ENCODE measurements at places on chromosomes 3 and 15.
A peak's percentile ranks its signal among the peaks of the same experiment; 100 is the strongest.

DNA sequence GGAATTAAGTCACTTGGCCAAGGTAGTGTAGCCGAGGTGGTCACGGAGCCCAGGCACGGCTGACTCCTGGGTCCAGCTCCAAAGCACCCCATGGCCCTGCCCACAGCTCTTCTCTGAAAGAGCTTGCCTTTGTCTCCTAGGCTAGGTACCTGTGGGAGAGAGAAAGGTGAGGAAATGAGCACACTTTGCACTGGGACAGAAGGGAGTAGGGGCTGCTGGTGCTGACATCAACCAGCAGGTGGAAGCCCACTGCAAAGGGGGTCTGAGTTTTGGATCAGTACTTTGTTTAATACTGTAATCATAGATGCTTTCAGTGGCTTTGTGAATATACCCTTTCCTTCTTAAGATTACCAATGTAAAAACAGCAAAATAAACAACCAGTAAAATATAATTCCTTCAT is 128.3 kb upstream of the EIF1B start:
- no peak for DNase-seq

GRCh38 chr3:105798381-105798934 is 70.4 kb downstream of the CBLB start:
- DNase-seq, result no peak

DNA sequence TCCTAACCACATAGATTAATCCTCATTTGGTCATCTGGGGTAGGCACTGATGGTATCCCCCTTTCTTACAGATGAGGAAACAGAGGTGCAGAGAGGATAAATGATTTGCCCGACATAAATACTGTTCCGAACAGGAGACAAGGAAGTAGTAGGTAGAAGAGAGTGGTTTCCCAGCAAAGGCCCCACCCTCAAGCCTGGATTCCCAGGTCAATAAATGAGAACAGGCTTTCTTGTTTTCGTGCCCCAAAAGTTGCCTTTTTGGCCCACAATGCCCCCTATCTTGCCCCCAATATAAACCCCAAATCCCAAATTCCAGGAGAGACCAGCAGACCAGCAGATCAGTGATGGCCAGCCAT is 125.5 kb upstream of the PRR20G start:
- no peak for DNase-seq

GRCh38 chr3:23440416-23441294 is 237.5 kb downstream of the UBE2E2 start:
- DNase-seq, result no peak

DNA sequence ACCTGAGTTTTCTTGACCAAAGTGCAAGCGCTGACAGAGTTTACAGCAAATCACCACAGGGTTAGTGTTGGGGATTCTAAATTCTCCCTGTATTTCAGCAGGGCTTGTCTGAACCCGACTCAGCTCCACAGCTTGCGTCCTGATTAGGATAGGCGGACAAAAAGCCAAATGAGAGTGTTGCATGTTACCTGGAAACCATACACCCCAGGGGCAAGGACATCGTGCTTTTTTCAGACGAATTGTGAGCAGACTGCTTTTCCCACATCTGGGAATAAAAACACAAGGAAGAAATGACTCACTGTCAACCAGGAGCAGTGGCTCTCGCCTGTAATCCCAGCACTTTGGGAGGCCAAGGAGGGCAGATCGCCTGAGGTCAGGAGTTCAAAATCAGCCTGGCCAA is 3.0 kb downstream of the DZIP1L start:
- DNase-seq, result no peak

- DNase-seq, result no peak
Measured at GRCh38 chr15:38698254-38698653, 133.6 kb upstream of the RASGRP1 start.

- DNase-seq, result no peak
Measured at GRCh38 chr3:43144761-43145490, 39.0 kb upstream of the POMGNT2 start.

DNA sequence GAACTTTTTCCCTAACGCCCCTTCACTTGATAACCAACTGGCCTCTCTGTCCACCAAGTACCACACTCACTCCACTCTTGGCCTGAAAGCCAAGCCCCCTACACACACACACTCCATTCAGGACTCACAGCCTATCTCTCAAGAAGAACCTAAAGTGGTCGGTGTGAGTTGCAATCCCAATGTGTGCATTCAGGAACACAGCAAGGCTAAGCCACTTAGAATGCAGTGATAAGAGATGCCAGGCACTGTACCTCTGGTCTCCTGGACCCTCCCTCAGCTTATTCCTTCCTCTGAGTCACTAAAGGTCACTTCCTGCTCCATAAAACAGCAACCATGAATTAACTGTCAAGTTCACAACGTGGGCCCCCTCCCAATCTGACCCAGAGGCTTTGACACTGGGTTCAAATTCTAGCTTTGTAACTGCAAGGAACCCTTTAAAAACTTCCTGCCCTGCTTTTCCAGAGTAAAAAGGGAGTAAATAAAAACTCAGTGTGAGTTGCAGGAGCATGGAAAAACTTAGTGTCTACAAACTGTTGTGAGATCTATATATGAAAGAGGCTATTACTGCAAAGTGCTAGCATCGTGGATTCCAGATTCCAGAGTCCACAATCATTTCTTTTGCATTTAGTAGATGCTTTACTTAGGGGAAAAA is 17.6 kb upstream of the KCNMB3 start:
- DNase-seq, result no peak

DNA sequence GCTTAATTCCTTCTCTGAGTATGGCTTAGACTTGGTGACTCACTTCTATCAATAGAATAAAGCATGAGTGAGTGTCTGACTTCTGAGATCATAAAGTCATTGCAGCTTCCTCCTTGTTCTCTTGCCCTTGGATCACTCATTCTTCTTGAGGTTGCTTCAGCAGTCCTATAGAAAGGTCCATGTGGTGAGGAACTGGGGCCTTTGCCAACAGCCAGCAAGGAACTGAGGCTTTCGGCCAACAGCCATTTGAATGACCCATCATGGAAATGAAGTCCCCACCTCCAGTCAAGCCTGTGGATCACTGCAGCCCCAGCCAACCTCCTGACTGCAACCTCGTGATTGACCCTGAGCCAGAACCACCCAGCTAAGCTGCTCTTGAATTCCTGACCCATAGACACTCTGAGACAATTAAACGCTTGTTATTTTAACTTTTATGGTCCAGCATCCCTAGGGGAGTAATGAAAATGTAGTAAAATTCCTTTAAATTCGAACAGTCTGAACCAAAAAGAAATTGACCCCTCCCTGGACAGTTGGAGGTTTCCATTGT is 84.5 kb downstream of the WDR76 start:
- DNase-seq, result no peak

- no peak for DNase-seq
Measured at GRCh38 chr3:184110316-184110725, 13.5 kb downstream of the HTR3E start.

DNA sequence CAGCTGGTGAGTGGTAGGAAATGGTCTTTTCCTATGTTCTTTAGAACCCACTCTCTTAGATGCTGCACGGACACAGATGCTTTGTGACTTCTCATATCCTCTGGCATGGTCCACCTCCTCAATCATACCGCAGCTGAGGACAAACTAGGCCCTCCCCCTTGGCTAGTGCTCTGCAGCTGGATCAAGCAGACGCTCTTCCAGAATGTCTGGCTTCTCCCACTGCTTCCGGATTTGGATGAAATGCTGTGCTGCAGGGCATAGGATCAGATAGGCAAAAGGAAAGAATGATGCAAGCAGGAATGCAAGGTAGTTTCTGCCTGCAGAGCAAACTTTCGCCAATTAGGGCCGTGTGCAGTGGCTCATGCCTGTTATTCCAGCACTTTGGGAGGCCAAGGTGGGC is 75.7 kb upstream of the SLC4A7 start:
- DNase-seq, result no peak

- DNase-seq, result peak; percentile 61
Measured at GRCh38 chr15:67091071-67091979, 25.9 kb downstream of the SMAD3 start.

- no peak for DNase-seq
Measured at GRCh38 chr3:14649466-14649865, 2.1 kb upstream of the CCDC174 start.

DNA sequence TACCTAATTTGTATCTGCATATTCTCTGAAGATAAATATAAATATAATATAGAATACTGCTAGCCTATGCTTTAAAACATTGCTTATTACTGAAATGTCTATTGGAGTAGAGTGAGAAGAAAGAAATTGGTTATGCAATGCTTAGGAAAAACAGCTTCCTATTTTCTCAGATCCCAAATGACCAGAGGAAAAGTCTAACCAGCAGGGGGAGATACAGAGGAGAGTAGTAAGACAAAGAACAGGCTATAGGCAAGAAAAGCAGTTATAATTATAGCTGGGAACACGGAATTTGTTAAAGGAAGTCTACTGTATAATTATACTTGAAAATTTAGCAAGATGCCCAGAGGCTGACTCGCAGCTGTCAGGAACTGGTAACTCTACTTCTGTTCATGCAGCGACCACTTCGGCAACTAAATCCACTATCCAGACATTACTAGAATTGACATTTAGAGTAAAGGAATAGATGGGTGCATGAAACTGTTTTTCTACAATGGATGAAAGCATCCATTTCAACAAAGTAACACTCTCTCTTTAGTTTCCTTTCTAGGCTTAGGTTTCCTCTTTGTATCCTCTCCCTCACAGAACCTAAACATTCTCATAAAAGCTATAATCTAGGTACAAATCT is 97.2 kb downstream of the TBC1D5 start:
- DNase-seq, result no peak

GRCh38 chr15:66706840-66707239 is 4.8 kb downstream of the SMAD6 start:
- DNase-seq, result no peak

DNA sequence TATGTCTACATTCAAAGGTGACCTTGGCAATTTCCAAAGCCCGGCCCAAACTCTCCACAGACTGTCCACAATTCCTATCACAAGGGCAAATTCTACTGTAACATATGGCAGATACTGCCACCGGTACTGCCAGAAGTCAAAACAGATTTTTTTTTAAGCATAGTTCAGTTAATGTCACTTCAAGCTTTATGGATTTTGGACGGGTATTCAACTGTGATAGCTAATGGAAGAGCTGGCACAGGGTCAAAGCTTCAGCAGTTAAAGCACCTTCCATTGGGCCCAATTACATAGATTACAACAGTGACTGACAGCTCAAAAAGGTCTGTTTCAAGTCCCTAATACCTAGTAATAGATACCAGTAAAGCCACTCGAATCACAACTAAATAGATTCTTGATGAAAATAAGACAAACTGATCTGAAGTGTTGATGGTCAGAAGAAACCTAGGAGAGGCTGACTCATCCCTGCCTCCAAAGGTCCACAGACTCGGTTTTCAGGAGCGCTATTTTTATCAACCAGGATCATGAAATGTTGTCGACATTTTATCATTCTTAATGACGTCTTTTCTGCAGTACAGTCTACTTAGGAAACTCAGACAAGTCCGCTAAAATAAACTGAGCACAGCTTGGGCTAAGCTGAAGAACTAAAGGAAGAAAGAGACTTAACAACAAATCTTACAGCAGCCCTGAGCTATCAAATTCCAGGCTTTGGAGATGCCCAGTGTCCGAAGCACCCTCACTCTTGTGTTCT is 38.7 kb downstream of the ANXA2 start:
- DNase-seq, result no peak

GRCh38 chr3:148681080-148681479 is 16.6 kb upstream of the AGTR1 start:
- DNase-seq, result no peak

- no peak for DNase-seq
Measured at GRCh38 chr15:73924171-73924921, 1.9 kb upstream of the LOXL1 start.

DNA sequence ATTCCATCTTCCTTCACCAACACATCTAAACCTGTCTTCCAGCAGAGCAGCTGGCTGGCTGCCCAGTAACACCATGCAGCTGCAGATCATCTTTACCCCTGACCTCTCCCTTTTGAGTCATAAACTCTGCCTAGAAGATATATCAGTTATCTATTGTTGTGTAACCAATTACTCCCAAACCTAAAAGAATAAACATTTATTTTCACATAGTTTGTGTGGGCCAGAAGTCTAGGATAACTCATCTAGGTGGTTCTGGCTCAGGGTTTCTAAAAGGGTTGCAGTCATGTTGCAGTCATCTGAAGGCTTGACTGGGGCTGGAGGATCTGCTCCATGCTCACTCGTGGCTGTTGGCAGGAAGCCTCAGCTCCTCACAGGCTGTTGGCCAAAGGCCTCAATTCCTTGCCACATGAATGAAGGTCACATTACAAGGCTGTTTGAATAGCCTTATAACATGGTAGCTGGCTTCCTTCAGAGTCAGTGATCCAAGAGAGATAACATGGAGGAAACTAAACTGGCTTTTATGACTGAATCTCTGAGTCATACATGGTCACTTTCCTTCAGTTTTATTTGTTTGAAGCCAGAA is 92.8 kb downstream of the GOLIM4 start:
- no peak for DNase-seq

GRCh38 chr3:77354958-77355357 is 315.1 kb downstream of the ROBO2 start:
- DNase-seq, result no peak

- no peak for DNase-seq
Measured at GRCh38 chr3:124818398-124819091, 68.6 kb downstream of the ITGB5 start.

- no peak for DNase-seq
Measured at GRCh38 chr3:47485812-47486211, 10.1 kb upstream of the SCAP start.

DNA sequence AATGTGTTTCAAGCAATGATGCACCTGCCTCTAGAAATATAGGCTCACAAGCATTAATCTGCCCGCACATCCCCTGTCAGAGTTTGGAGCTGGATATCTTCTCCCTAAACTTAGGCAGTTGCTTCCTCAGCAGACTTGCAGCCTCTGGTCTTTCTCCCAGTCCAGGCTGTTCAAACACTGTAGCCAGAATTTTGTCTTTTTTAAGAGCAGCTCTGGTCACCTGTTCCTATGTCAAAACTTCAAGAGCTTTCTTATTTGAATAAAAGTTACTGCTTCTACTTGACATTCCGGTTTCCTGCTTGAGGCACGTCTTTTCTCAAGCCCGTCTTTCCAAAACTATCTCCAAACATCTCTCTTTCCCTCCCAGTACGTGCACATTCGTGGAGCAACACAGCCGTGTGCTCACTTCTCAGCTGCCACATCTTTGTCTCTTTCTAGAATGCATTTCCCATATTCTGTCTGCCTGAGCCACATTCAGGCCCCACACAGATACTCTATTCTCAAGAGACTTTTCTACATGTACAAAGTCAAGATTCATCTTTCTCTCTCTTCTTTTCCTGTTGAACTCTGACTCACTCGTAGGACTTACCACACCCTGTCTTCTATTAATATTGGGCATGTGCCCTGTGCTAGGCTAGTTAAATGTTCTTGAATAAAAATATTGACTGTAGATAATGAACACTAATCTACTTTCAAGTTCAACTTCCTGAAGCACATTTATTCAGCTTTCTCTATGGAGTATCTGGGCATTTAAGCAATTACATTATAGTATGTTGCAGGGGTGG is 307.7 kb upstream of the SOX2 start:
- no peak for DNase-seq

GRCh38 chr3:124415446-124415960 is 314.7 kb upstream of the UMPS start:
- no peak for DNase-seq

DNA sequence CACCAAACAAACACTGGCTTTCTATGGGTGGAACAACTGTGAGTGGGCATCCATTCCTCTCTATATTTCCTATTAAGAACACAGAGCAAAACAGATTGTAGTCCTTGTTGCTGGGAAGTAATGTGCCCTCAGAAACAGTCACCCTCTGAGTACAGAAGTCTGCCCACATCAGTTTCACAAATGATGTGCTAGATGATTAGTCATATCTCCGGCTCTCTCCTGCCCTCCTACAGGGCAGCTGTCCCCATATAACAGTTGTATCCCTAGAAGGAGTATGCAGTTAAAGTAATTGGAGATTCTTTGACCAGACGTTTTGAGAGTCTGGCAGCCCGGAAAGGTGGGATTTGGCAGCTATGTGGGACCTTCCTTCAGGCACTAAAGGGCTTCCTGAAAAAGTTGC is 159.9 kb downstream of the APBA2 start:
- DNase-seq, result peak; percentile 17
